Activated naive CD4-positive, alpha-beta T cell (primary cell): ENCODE measurements at places on chromosomes 2 and 18.

GRCh38 chr2:172021074-172021931 is 21.6 kb downstream of the METAP1D start:
- no peak for DNase-seq

- DNase-seq = no peak
Observed at GRCh38 chr2:38130876-38131275, 54.9 kb upstream of the CYP1B1 start.

GRCh38 chr18:51447351-51448342 is 250.2 kb upstream of the MEX3C start:
- DNase-seq = no peak

- no peak for DNase-seq
Observed at GRCh38 chr18:68791801-68792200, 6.1 kb upstream of the CCDC102B start.
